ENCODE measurements at places on chromosomes 3 and 15.

DNA sequence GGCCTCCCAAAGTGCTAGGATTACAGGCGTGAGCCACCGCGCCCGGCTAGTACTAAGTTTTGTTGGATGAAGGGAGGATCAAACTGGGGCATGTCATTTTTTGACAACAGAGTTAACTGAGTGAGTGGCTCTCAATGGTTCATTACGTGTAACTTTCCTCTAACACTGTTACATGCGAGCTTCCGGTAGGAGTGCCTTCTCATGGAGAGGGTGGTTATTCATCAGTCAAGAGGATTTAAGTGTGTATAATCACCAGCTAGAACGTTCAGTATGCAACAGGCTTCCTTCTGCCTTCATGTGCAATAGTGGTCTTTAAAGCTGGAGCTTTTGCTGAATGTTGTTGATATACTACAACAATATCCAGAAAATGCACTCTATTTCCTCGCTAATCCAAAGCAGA is 19.1 kb upstream of the GOLGA8A start:
- DNase-seq = no peak

- peak; percentile 87 for DNase-seq
These were observed 40.9 kb upstream of the RYK start for GRCh38 chr3:134291319-134292254.

- peak; percentile 36 for DNase-seq
These were observed 79.2 kb downstream of the P3H2 start for GRCh38 chr3:190041333-190042041.

DNA sequence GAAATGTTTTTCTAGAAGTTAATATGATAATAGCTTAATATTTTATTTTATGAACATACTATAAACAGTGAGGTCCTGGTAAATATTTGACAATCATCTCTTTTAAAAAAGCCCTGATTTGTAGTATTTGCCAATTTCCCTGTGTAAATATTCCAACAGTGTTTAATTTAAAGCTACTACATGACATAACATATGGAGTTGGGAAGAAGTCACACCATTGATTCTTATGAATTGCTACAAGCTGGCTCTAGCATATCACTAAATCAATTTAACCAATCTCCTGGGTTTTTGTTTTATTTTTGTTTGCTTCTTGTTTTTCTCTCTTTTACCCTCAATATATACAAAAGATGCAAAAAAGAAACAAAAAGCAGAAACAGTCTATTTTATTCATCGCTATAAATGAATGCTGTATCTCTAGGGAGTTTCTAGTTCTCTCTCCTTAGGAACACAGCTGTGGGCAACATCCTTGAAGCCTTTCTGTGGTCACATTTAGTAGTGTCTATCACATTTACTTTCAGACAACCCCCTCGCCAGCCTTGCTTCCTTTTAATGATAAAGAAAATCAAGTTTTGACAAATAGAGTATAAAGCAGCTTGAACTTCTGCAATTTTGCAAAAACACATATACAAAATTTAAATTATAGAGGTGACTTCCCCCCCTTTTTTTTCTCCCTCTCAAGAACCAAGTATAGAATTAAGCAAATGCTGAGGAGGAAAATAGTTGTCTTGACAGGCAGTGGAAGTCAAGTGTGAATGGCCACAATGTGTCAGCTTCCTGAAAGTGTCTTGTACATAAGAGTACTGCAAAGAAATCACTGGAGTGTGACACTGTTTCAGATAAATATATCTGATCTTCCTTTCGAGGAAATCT is 21.4 kb downstream of the CCR1 start:
- no peak for DNase-seq

GRCh38 chr3:127652246-127652995 is 20.3 kb upstream of the ABTB1 start:
- DNase-seq = peak; percentile 56
